Stimulated activated CD8-positive, alpha-beta memory T cell treated with anti-CD3 and anti-CD28 coated beads, Interleukin-4, amount 100 ng/mL, for 4 hours (primary cell): ENCODE measurements at places on chromosomes 1 and 21.

GRCh38 chr1:99869304-99869703 is 19.1 kb downstream of the AGL start:
- no peak for DNase-seq

DNA sequence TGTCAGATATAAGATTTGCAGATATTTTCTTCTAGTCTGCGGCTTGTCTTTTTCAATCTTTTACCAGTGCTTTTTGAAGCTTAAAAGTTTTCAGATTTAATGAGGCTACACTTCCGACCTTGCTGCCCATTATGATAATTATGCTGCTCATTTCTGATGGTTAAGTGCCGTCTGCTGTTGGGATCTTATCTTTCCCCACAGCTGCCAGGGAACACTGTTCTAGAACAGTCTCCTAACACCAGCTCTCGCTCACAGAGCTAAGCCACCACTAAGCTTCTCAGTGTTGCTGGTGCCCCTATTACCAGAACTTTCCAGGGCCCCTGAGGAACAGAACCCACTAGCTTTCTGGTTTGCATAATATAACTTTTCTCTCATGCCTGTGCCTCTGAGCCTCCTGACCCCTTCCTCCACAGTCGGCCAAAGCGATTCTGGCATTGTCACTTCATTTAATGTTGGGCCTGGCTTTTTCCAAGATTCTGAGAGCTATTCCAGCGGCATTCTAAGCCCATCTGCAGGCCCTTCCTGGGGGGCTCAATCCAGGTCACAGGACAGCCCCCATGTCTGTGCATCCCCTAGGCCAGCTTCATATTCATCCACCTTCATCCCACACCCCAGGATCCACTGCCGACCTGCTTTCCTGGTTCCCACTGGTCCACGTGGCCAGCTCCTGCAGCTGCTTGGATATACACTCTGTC is 237.0 kb downstream of the PTPRU start:
- DNase-seq = no peak

DNA sequence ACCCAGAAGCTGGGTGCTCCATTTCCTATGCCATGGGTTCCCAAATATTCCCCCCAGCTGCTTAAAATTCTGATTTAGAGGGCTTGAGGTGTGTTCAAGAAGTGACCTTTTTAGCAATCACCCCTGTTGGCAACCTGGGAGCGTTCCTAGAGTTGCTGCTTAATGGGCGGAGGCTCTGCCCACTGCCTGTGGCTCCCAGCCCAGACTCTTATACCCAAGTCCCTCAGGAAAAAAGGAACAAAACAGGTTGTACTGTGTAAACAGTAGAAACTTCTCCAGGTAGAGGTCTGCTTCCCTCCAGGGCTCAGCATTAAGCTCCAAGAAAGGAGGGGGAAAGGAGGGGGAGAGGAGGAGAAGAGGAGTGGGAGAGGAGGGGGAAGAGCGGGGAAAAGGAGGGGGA is 14.6 kb upstream of the TENT5C start:
- no peak for DNase-seq

- no peak for DNase-seq
Observed at GRCh38 chr21:40923407-40923806, 76.4 kb upstream of the DSCAM start.

- no peak for DNase-seq
Observed at GRCh38 chr1:54643736-54644135, 2.1 kb downstream of the MROH7 start.

- DNase-seq = no peak
Observed at GRCh38 chr1:197928849-197929336, 11.7 kb downstream of the LHX9 start.

DNA sequence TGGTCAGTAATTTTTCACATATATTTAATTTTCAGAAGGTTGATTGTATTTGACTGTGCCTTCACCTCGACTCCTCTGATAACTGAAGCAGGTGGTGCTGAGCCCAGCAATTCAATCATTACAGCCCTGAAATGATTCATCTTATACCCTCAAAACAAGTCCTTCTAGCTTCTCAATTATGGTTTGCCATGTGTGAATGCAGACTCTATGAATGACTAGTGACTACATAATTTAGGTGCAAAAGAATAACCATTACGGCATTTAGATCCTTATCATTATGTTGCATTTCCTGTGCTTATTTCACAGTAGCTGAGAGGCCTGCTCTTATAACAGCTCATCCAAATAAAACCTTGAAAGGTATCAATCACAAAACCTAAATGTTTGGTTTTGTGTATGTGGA is 54.0 kb upstream of the COL11A1 start:
- DNase-seq = no peak

GRCh38 chr21:45517249-45518065 is 24.8 kb downstream of the SLC19A1 start:
- no peak for DNase-seq

DNA sequence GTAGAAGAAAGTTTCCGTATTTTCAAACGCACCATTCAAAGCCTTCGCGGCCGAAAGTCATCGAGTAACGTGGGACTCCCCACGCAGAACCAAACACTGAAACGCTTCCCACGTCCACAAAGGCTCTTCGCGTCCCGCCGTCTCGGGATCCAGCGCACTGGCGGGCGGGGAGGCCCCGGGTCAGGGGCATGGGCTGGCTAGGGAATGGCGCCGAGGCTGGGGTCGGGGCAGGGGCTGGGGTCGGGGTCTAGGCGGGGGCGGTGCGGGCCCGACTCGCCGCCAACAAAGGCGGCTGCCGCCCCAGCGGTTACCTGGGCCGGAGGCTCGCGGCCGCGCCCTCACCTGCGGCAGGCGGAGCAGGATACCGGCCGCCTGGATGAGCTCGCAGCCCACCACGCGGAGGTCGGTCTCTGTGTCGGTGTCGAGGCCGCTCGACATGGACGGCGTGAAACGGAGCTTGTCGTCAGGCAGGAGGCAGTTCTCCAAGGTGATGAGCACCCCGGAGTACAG is 403 bp downstream of the CCNL2 start:
- no peak for DNase-seq

GRCh38 chr1:25001125-25001915 is 71.2 kb upstream of the RUNX3 start:
- DNase-seq = no peak

- DNase-seq = no peak
Observed at GRCh38 chr1:103516283-103516682, 9.2 kb upstream of the RNPC3 start.

GRCh38 chr1:245874942-245875580 is 632.0 kb downstream of the SMYD3 start:
- DNase-seq = no peak

GRCh38 chr1:100628631-100629081 is 90.7 kb downstream of the GPR88 start:
- DNase-seq = no peak

- no peak for DNase-seq
Observed at GRCh38 chr1:155093911-155094621, 15.4 kb downstream of the EFNA3 start.

- DNase-seq = no peak
Observed at GRCh38 chr1:36253161-36253862, 29.1 kb downstream of the THRAP3 start.

DNA sequence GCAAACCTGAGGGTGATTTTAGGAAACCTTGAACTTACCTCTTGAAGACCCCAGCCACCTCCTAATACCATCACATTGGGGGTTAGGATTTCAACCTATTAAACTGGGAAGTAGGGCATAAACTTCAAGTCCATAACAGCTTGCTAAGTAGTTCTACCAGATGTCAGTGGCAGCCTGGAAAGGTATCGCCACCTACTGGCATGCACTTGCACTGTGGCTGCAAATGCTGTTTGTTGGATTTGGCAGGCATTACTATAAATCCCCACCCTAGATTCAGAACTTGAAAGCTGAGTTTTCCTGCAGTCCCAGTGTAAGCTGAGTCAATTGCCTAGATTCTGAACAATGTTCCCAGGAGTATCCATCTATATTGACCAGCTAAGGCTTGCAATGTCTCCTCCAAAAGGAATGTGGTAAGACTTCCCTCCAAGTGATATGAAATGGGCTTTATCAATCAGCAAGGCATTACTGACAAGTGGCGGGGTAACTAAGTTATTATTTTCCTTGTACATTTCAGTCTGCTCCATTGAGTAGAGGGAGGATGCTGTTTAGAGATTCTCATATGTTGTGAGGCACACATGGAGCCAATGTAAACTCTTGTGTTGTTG is 474.5 kb downstream of the PTPRC start:
- DNase-seq = peak; percentile 19

- DNase-seq = no peak
Observed at GRCh38 chr1:109618661-109619575, 498 bp downstream of the GNAT2 start.

GRCh38 chr1:7104339-7104738 is 319.1 kb downstream of the CAMTA1 start:
- DNase-seq = no peak

DNA sequence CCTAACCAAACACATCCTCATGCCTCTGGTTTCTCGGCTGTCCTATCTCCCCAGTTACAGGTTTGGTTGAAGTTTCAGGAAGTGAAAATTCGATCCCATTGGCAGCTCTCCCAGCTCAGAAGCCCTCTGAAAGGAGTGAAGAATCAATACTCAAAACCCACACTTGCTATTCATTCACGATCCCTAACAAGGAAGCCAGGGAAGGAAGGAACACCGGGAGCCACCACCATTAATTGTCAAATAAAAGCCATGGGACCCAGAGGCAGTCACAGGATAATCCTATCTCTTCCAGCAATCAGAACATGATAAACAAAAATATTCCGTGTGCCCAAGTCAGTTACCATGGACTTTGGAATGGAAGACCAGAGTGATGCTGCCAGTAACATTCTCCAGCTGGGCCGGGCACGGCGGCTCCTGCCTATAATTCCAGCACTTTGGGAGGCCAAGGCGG is 7.0 kb downstream of the TMPRSS2 start:
- DNase-seq = no peak

DNA sequence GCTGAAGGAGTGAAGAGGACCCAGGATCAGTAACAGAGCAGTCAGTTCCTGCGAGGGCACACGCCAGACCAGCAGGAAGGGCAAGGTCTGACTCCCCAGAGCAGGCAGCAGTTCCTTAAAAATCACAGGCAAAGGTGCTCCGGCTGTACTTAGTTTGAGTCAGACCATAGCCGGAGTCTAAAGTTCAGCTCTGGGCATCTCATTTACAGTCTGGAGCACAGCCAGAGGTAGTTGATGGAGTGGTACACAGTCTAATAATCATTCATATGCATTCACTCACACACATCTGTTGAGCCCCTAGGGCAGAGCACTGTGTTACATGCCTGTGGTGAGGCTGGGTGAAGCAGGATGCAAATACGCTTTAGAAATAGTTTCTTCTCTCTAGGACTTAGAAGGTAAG is 7.3 kb upstream of the AMIGO1 start:
- no peak for DNase-seq

DNA sequence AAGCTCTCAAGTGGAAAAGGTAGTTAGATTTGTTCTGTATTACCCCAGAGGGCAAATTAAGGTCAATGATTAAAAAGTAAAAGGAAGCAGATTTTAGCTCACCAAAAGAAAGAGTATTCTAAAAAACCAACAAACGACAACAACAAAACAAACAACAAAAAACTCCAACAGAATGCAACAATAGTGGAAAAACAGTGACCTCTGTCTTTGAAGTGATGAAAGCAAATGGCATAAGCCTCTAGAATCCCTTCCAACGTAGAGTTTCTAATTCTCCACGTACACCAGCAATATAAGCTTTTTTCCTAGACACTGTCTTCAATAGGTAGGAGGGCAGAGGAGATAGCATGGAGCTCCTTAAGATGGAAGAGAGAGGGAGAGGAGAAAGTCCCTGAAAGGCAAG is 359.1 kb downstream of the TTLL7 start:
- no peak for DNase-seq

GRCh38 chr1:199265319-199265718 is 626.5 kb downstream of the PTPRC start:
- DNase-seq = no peak

- no peak for DNase-seq
Observed at GRCh38 chr1:117127795-117128194, 6.2 kb upstream of the TRIM45 start.

GRCh38 chr1:82820816-82821215 is 1020.1 kb downstream of the ADGRL2 start:
- DNase-seq = no peak

DNA sequence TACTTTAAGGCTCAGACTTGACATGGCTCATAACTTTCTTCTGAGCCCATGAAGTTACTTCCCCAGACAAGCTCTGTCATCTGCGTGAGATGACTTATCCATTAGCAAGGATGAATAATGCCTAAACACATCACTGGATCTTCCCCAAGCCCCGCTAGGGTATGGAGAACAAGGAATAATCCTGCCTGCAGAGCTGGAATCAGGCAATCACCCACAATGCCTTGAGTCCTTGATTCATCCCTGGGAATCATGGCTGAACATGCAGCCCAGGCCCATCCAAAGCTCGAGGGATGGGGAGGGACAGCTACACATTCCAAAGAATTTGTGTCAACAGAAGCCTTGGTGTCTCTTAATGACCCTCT is 131.7 kb downstream of the PSMG1 start:
- DNase-seq = no peak

- no peak for DNase-seq
Observed at GRCh38 chr1:61101536-61101935, 19.2 kb downstream of the NFIA start.

GRCh38 chr21:32712043-32712442 is 15.8 kb downstream of the SYNJ1 start:
- DNase-seq = no peak

DNA sequence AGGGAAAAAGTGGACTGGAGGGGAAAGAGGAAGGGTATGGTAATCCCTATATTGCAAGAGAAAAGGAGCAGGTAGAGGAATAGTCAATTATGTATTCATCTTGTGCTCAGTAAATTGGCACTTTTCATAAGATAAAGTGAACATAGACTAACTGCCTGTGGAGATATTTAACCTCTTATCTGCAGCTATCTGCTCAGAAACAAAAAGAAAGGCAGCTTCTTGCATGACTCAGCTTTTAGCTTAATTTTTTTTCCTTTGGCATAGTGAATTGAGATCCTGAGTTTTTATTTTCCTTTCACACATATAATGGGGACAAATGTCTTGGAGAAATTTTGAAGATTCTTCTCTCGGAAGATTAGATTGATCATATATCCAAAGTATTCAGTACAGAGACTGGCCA is 127.6 kb upstream of the F3 start:
- DNase-seq = no peak

- DNase-seq = no peak
Observed at GRCh38 chr21:34814529-34814951, 145.7 kb downstream of the CLIC6 start.

DNA sequence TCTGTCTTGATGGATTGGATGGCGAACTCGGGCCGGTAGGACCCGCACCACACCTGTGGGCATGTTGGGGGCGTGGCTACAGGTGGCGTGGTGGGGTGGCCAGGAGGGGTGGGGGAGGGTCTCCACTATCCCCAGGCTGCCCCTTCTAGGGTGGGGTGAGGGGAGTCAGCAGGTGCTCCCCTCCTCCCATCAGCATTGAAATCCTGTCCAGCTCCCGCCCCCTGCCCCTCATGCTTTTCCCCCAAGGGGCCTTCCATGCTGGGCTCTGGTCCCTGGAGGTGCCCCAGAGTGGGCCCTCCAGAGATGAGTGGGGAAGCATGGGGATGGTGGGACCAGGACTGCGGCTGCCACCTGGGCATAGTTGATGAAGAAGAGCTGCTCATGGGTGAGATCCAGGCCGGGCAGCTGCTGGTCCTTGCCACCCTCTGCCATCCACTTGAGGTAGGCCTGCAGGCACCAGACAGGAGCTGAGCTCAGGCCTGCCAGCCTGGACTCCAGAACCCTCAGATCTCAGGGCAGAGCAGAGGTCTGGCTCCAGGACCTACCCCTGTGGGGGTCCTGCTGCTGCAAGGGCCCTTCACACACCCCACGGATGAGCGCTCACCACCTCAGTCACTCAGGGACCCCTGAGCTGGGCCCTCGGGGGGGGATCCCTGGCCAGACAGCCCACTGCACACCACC is 5.1 kb downstream of the PRXL2B start:
- no peak for DNase-seq
